Epithelial cell of prostate (primary cell): ENCODE measurements at places on chromosomes 1 and 21.

GRCh38 chr1:246608616-246609376 lies 42.5 kb downstream of the CNST start:
- DNase-seq = peak; percentile 88

DNA sequence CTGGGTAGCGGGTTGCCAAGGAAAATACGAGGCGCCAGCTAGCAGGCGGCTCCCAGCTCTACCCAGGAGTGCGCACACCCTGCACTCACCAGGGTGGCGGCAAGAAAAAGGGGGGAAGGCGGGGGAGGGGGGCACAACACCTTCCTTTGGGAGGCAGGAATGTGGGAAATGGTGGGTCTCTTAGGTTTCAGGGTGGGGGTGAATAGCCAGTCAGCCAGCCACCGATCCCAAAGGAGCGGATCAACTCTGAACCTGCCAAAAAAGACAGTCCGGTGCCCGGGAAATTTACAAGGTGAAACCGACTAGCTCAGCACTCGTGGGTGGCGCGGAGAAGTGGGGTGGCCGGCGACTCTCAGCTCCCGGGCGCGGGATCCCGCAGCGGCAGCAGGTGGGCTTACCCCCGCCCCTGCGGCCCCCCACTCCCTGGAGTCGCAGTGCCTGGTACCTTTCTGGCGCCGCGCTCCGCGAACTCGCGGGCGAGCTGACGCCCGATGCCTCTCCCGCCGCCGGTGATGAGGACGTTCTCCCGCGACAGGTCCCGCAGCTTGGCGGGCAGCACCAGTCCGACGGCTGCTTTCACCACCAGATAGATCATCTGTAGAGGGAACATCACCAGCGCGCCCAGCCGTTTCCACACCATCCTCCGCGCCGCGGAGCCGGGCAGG lies 1.2 kb downstream of the DHRS3 start:
- DNase-seq = no peak

DNA sequence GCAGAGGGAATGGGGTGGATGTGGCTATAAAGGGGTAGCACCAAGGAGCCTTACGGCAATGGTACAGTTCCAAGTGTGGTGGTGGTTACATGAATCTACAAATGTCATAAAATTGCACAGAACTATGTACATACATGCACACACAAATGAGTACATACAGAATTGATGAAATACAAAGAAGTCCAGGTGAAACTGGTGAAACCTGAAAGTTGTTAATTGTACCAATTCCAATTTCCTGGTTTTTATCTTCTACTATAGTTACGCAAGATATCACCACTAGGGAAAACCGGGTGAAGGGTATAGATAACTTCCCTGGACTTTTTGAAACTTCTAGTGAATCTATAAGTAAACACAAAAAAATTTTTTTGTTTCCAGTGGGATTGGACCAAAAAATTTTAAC lies 18.9 kb downstream of the HSF2BP start:
- no peak for DNase-seq

DNA sequence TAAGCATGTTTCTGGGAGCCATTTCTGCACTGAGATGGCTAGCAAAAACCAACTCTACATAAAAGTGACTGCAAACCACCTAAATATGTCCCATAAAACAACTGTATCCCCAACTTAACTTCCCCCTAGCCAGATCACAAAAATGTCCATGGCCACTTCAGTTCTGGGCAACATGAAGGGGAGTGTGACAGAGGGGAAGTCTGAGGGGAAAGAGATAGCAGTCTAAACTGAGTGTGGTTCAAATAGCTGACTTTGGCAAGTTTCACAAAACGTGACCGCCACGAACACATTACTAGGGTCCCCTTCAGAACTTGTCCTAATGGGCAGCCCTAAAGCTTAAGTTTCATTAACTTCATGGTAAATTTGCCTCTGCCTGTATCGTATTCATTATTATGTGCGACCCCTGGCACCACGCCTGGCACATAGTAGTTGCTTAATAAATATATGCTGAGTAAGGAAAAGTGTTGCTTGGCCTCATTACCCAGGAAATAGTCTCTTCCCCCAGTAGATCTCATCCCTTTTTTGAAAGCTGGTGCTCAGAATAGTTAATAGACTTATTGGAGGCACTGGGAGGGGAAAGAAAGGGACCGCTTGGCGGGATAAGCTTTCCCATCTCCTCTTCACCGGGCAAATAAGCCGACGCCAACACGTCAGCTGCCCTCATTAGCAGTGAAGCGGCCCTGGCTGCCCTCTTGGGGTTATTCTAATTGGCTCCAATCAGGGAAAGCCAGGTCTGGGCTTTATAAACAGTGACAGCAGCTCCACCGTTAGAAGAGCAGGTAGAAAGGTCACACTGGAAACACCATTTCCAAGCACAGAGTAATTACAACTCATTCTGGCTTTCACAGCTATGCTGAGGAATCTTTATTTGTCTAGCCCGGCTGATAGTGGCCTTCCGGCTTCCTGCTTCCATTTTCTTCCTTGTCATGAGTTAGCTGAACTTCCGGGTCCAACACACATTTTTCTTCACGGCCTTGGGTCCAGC lies 122.1 kb downstream of the LRIG2 start:
- DNase-seq = no peak

- no peak for DNase-seq
Observed at GRCh38 chr21:45894450-45894825, 87.1 kb upstream of the COL6A1 start.

GRCh38 chr1:117026361-117026760 lies 24.8 kb downstream of the CD101 start:
- no peak for DNase-seq

DNA sequence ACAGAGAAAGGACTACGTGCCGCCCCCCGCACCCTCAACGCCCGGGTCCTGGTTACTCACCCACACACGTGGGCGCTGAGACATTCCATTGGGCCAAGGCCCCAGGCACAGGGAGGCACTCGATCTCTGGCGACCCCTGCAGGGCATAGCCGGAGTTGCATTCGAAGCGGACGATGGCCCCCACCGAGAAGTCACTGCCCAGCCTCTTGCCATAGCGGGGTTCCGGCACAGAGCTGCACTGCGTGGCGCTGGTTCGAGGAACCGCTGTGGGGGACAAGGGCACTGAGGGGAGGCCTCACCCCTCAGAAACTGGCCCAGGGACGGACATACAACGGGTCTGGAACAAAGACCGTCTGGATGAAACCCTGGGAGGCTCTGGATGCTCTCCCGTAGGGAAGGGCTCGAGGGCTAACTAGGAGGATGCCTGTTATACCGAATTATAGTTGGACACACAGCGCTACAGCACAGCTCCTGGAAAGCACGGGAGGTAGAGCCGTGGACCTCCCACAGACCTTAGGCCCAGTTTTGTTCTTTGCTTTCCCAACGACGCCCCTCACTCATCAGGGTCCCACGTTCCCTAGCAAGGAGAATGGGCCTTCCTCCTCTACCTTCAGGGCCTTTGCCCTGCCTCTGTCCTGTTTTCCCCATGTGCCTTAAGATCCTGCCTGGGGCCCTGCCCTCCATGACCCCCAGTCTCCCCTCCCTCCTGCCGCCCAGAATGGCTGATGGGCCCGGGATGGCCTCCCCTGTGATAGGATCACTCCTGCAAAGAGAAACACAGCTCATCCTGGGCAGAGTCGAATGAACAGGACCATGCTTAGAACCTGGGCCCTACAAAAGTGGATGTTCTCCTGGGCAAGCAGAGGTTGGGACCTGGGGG lies 152.8 kb downstream of the ZSCAN20 start:
- no peak for DNase-seq

GRCh38 chr1:104593413-104594187 lies 843.9 kb downstream of the AMY1C start:
- no peak for DNase-seq

- DNase-seq = no peak
Observed at GRCh38 chr1:169133801-169134502, 27.5 kb downstream of the ATP1B1 start.

GRCh38 chr1:997713-997992 lies 2.2 kb downstream of the HES4 start:
- DNase-seq = no peak
